ENCODE measurements at places on chromosomes 16 and 17. TPM values are rescaled to one million over a fixed set of nuclear protein-coding genes. Genes with fewer than 3 reads are reported as not detected.

Gene SMIM36
- not detected for polyA plus RNA-seq

Gene PIMREG
- 1.7 TPM for polyA plus RNA-seq

Gene FAM20A
- polyA plus RNA-seq = 4.3 TPM

Gene NDUFAB1
- 122 TPM for polyA plus RNA-seq

Gene PLEKHG4
- 8.9 TPM for polyA plus RNA-seq

Gene ITGB3
- 0.71 TPM for polyA plus RNA-seq

Gene HSD11B2
- 15.2 TPM for polyA plus RNA-seq

Gene QPRT
- 0.56 TPM for polyA plus RNA-seq
